ENCODE measurements at places on chromosomes 7 and 10. TPM values are rescaled to one million over a fixed set of nuclear protein-coding genes. Genes with fewer than 3 reads are reported as not detected.

Gene TSPAN13
- polyA plus RNA-seq: 5.0 TPM

Gene NEUROD6
- not detected for polyA plus RNA-seq

Gene GRM3
- not detected for polyA plus RNA-seq

Gene ERVW-1
- not detected for polyA plus RNA-seq

Gene TMEM236
- not detected for polyA plus RNA-seq

Gene HTR7
- 0.44 TPM for polyA plus RNA-seq

Gene ADCK2
- polyA plus RNA-seq: 6.9 TPM

Gene BICC1
- polyA plus RNA-seq: 5.1 TPM

Gene MYO3A
- not detected for polyA plus RNA-seq

- H3K27ac ChIP-seq: no peak overlapping the region
- DNase-seq: peak; percentile 66
- H3K36me3 ChIP-seq: no peaks in the 10 kb centered on the region
- no peak overlapping the region for H3K4me3 ChIP-seq
- H3K27me3 ChIP-seq: peaks cover 2% of the 10 kb centered on the region
- H3K4me1 ChIP-seq: peaks cover 2% of the 10 kb centered on the region
Measured at GRCh38 chr7:100132697-100133151, 6.0 kb downstream of the MBLAC1 start.

GRCh38 chr7:44218418-44219201, 17.8 kb downstream of the YKT6 start:
- peaks cover 11% of the 10 kb centered on the region for H3K27me3 ChIP-seq
- no peak overlapping the region for H3K27ac ChIP-seq
- no peak for DNase-seq
- H3K36me3 ChIP-seq: peaks cover 5% of the 10 kb centered on the region

- H3K27ac ChIP-seq: no peak overlapping the region
- H3K36me3 ChIP-seq: no peaks in the 10 kb centered on the region
- no peak for DNase-seq
- no peaks in the 10 kb centered on the region for H3K27me3 ChIP-seq
- H3K4me3 ChIP-seq: no peak overlapping the region
- no peaks in the 10 kb centered on the region for H3K4me1 ChIP-seq
Measured at GRCh38 chr7:95843286-95843685, 70.9 kb downstream of the DYNC1I1 start.

GRCh38 chr7:13615679-13616078, 373.8 kb downstream of the ETV1 start:
- H3K4me3 ChIP-seq: no peak overlapping the region
- H3K4me1 ChIP-seq: no peaks in the 10 kb centered on the region
- no peaks in the 10 kb centered on the region for H3K36me3 ChIP-seq
- no peak overlapping the region for H3K27ac ChIP-seq

GRCh38 chr7:5553298-5553877, 129.8 kb upstream of the TNRC18 start:
- DNase-seq: no peak
- H3K4me3 ChIP-seq: no peak overlapping the region
- H3K27me3 ChIP-seq: no peaks in the 10 kb centered on the region
- H3K4me1 ChIP-seq: peaks cover 25% of the 10 kb centered on the region
- H3K36me3 ChIP-seq: no peaks in the 10 kb centered on the region
- no peak overlapping the region for H3K27ac ChIP-seq

DNA sequence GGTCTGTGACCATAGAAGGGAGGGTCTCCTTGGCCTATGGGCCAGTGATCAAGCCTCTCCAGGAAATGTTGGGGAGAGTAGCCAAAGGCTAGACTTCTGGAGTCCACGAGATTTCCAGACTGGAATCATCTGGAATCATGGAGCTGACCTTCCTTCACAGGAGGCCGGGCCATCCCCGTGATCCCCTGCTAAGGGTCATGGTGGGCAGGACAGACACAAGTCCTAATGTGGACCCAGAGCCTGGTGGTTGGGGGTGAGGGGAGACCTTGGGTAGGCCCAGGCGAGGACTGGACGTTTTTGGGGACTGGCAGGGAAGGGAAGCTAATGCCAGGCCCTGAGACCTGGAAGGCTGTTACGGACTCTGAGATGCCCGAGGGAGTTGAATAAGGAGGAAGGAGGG, 9.8 kb upstream of the GRID1 start:
- H3K27ac ChIP-seq: no peak overlapping the region
- H3K36me3 ChIP-seq: no peaks in the 10 kb centered on the region
- H3K27me3 ChIP-seq: peaks cover 52% of the 10 kb centered on the region
- H3K4me1 ChIP-seq: no peaks in the 10 kb centered on the region

- no peaks in the 10 kb centered on the region for H3K27me3 ChIP-seq
- no peak for DNase-seq
- no peak overlapping the region for H3K27ac ChIP-seq
- peaks cover 2% of the 10 kb centered on the region for H3K4me1 ChIP-seq
- H3K36me3 ChIP-seq: no peaks in the 10 kb centered on the region
- H3K4me3 ChIP-seq: no peak overlapping the region
Measured at GRCh38 chr10:77744245-77744644, 106.6 kb upstream of the KCNMA1 start.

GRCh38 chr7:39042670-39043069, 65.0 kb downstream of the POU6F2 start:
- no peak for DNase-seq
- H3K27me3 ChIP-seq: no peaks in the 10 kb centered on the region
- no peaks in the 10 kb centered on the region for H3K4me1 ChIP-seq
- H3K27ac ChIP-seq: no peak overlapping the region

DNA sequence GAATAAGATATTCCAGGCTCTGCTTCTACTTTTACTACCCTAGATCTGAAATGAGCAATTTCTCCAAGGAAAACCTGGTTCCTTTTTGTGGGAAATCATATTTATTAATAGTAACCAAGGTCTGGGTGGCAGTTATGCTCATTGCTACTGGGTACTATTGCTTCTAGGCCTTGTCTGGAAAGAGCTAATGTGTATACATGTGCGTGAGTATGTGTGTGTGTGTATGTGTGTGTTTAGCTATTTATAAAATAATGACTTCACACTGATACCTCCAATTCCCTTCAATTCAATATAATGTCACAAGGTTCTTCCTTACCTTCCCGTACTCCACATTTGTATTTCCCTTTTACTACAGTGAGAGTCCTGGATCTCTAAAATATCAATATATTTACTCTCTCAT, 26.0 kb upstream of the PLCE1 start:
- no peaks in the 10 kb centered on the region for H3K36me3 ChIP-seq
- DNase-seq: no peak
- H3K4me1 ChIP-seq: no peaks in the 10 kb centered on the region
- H3K27ac ChIP-seq: no peak overlapping the region
- H3K4me3 ChIP-seq: no peak overlapping the region

DNA sequence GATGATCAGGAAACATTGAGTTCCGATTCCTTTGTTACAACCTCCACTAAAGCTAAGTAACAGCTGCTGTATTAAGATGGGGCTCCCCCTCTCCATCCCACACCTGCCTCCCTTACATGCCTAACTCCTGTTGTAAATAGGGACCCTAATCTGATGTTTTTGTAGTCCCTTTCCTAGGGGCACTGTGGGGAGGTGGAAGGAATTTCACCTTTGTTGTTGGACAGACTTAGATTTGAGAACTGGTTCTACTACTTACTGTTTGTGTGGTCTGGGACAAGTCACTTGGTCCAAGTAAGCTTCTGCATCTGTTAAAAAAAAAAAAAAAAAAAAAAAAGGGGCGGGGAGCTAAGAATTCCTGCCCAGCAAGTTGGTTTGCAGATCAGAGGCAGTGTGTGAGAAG, 42.6 kb downstream of the KIAA1217 start:
- H3K4me3 ChIP-seq: no peak overlapping the region
- no peaks in the 10 kb centered on the region for H3K27me3 ChIP-seq
- H3K36me3 ChIP-seq: no peaks in the 10 kb centered on the region
- DNase-seq: no peak
- H3K4me1 ChIP-seq: no peaks in the 10 kb centered on the region

DNA sequence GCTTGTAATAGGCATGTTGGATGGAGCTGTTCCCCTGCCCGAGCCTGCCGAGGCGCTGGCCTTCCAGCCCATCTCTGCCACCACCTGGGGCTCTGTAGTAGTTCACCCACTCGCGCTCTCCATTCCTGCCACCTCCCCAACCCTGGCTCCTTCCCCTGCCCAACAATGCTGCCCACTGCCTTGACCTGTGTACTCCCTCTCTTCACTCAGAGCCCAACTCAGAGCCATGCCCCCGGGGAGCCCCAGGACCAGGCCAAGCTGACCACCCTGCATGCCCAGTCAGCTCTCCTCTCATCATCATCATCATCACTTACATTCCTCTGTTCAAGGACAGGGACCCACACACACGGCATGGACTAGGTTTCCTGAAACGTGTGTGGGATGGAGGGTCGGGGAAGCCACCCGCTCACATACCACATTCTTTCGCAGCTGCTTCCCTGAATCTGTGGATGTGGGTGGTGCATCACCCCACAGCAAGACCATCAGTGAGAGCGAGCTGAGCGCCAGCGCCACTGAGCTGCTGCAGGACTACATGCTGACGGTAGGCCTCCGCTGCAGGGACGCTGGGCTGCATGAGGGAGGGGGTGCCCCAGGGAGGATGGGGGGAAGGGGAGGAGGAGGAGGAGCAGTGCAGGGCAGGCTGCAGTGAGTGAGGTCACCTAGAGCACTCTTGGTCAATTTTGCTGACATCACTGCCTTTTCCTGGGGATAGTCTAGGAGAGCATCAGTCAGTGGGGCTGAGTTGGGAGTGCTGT, 15.6 kb downstream of the NACAD start:
- no peak overlapping the region for H3K4me3 ChIP-seq
- no peaks in the 10 kb centered on the region for H3K4me1 ChIP-seq
- H3K36me3 ChIP-seq: peaks cover 78% of the 10 kb centered on the region
- no peak overlapping the region for H3K27ac ChIP-seq

- peak overlapping the region; percentile 48 for H3K4me3 ChIP-seq
- H3K36me3 ChIP-seq: no peaks in the 10 kb centered on the region
- no peaks in the 10 kb centered on the region for H3K4me1 ChIP-seq
- no peak for DNase-seq
Measured at GRCh38 chr7:25861601-25862260, 290.3 kb upstream of the NFE2L3 start.

GRCh38 chr10:12589791-12590190, 240.4 kb downstream of the CAMK1D start:
- no peak overlapping the region for H3K4me3 ChIP-seq
- no peak overlapping the region for H3K27ac ChIP-seq
- DNase-seq: no peak
- 0 out of 2 replicates have a peak, but pooled peaks cover 3% of the 10 kb centered on the region for H3K27me3 ChIP-seq
- no peaks in the 10 kb centered on the region for H3K36me3 ChIP-seq

DNA sequence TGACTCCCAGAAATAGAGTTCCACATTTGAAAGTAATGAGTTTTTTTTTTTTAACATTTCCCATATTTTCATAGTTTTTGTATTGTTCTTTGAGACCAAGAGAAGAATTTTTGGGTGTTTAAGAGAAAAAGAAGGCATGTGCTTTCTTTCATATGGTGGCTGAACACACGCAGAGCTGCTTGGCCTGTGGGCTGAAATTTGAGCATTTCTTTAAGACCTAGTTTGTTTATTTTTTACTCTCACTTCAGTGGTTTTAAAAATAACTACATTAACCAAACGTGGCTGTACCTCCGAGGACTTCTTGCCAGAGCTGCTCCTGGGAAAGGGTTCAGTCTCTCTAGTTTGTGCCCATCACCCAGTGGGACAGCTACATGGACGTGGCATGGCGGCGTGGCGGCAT, 58.3 kb downstream of the INPP5A start:
- H3K27me3 ChIP-seq: peaks cover 8% of the 10 kb centered on the region
- H3K27ac ChIP-seq: no peak overlapping the region
- DNase-seq: peak; percentile 39
- H3K36me3 ChIP-seq: no peaks in the 10 kb centered on the region
- H3K4me3 ChIP-seq: no peak overlapping the region

DNA sequence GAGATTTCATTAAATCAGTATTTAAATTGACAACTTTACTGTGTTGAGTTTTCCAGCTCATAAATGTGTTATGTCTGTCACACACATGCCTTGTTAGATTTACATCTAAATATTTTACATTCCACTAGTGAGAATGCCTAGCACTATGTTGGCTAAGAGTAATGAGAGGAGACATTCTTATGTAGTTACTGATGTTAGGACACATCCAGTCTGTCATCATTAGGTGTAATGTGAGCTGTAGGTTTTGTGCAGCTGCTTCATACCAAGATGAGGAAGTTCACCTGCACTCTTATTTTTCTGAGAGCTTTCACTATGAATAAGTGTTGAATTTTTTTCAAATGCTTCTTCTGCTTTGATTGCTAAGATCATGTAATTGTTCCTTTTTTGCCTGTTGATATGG, 218.0 kb upstream of the IGFBP3 start:
- no peak overlapping the region for H3K27ac ChIP-seq
- H3K36me3 ChIP-seq: no peaks in the 10 kb centered on the region
- H3K4me3 ChIP-seq: no peak overlapping the region
- DNase-seq: peak; percentile 90
- peaks cover 3% of the 10 kb centered on the region for H3K4me1 ChIP-seq

GRCh38 chr7:510131-510481, 9.5 kb downstream of the PDGFA start:
- no peak overlapping the region for H3K4me3 ChIP-seq
- 0 out of 2 replicates have a peak, but pooled peaks cover 4% of the 10 kb centered on the region for H3K36me3 ChIP-seq
- H3K27ac ChIP-seq: no peak overlapping the region
- no peak for DNase-seq
- no peaks in the 10 kb centered on the region for H3K27me3 ChIP-seq
- H3K4me1 ChIP-seq: peaks cover 2% of the 10 kb centered on the region

GRCh38 chr10:117346574-117346973, 28.7 kb downstream of the PDZD8 start:
- H3K36me3 ChIP-seq: no peaks in the 10 kb centered on the region
- no peak overlapping the region for H3K4me3 ChIP-seq
- no peak for DNase-seq
- no peak overlapping the region for H3K27ac ChIP-seq

GRCh38 chr7:46133072-46133471, 212.0 kb upstream of the IGFBP3 start:
- no peak overlapping the region for H3K4me3 ChIP-seq
- H3K4me1 ChIP-seq: peaks cover 7% of the 10 kb centered on the region
- H3K27ac ChIP-seq: no peak overlapping the region
- no peaks in the 10 kb centered on the region for H3K36me3 ChIP-seq

- DNase-seq: no peak
- H3K4me1 ChIP-seq: no peaks in the 10 kb centered on the region
- no peaks in the 10 kb centered on the region for H3K27me3 ChIP-seq
Measured at GRCh38 chr7:109111086-109111485, 541.4 kb downstream of the DNAJB9 start.

DNA sequence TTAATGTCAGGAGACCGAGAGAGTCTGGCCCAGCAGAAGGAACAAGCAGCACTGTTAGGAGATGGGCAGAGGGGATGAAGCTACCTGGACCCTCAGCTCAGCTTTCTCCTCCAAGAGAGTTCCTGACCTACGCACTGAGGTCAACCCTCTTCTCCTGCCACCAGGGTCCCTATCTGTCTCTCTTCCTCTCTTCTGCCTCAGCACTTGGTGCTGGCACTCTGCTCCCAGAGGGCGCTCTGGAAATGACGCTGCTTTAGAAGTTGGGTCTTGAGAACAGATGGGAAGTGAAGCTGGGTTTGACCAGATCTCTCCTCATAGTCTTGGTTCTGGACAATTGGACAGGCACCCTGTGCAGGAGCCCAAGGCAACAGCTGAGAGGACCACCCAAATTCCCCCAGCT, 216.0 kb upstream of the AGK start:
- H3K4me1 ChIP-seq: no peaks in the 10 kb centered on the region
- H3K4me3 ChIP-seq: no peak overlapping the region
- no peaks in the 10 kb centered on the region for H3K36me3 ChIP-seq

GRCh38 chr7:106065575-106066500, 46.3 kb downstream of the SYPL1 start:
- peaks cover 7% of the 10 kb centered on the region for H3K4me1 ChIP-seq
- no peak overlapping the region for H3K4me3 ChIP-seq
- DNase-seq: no peak
- no peak overlapping the region for H3K27ac ChIP-seq

GRCh38 chr7:116953372-116953905, at the start of gene ST7:
Gene ST7, plus strand, starts transcription at chr7:116953501. Its CDS starts 40 bp downstream, at chr7:116953541.
- H3K27ac ChIP-seq: peak within 1 kb of the TSS; percentile 98
- peak; percentile 68 for DNase-seq
- no peaks in the 10 kb centered on the region for H3K36me3 ChIP-seq
- peak within 1 kb of the TSS; percentile 67 for H3K4me3 ChIP-seq
